ENCODE measurements at places on chromosomes 2 and 18. TPM values are rescaled to one million over a fixed set of nuclear protein-coding genes. Genes with fewer than 3 reads are reported as not detected.

GRCh38 chr2:241546771-241547498 is 11.6 kb upstream of the BOK start:
- DNase-seq = no peak

GRCh38 chr2:213251618-213252017 is 32.6 kb upstream of the SPAG16 start:
- no peak for DNase-seq

Gene SATB2
- total RNA-seq = 1.0 TPM

Gene PRKAG3
- total RNA-seq = not detected

DNA sequence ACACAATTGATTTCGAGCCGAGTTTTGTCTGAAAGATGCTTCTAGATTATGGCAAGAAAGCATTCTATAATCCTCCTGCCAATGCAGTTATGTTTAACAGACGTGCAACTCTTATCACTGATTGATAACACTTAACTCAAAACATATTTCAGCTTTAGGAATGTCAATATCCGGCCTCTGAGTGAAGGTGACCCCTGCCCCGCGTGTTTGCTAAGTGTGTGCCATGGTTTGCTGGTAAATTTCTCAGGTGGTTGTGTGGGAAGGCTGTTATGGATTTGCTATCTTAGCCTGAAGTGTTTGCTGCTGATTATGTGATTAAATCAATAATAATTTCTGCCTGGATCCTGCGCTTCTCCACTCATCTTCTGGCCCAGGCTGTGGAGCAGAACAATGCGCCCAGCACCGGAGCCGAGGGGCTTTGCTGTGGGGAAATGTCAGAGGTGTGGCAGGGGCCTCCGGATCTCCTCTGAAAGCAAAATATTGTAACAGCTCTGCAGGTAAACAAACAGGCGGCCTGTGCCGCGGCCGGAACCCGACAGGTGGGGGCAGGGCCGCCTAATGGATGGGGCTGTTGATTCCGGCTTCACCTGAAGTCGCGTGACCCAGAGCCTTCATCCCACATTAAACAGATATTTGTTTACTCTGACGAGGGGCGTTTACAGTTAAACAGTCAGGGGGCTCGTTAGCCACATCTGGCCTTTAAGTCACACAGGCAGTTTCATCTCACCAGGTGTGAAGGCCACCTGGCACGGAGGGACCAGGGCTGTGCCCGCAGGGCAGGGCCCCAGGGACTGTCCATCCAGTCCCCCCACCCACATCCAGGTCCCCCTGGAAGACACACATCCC is 210.7 kb upstream of the SALL3 start:
- DNase-seq = peak; percentile 40

Gene LRRC30
- not detected for total RNA-seq

DNA sequence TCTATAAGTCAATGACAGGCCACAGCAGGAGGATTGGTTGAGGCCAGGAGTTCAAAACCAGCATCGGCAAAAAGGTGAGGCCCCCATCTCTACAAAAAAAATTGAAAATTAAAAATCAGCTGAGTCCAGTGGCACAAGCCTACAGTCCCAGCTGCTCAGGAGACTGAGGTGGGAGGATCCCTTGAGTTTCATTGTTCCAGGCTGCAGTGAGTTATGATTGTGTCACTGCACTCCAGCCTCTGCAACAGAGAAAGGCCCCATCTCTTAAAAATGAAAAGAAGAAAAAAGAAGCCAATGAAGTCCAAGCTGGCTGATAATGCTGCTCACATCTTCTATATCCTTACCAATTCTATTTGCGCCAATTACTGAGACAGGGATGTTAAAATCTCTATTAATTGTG is 39.1 kb downstream of the MRPS5 start:
- no peak for DNase-seq

Gene RGPD3
- total RNA-seq = 0.43 TPM

Gene FAM98A
- total RNA-seq = 32.0 TPM

GRCh38 chr18:446941-447560 is 53.5 kb downstream of the COLEC12 start:
- no peak for DNase-seq

GRCh38 chr2:3805201-3805939 is 102.0 kb downstream of the DCDC2C start:
- no peak for DNase-seq
